AG08395 (cell line): ENCODE measurements at places on chromosomes 6 and 20.

DNA sequence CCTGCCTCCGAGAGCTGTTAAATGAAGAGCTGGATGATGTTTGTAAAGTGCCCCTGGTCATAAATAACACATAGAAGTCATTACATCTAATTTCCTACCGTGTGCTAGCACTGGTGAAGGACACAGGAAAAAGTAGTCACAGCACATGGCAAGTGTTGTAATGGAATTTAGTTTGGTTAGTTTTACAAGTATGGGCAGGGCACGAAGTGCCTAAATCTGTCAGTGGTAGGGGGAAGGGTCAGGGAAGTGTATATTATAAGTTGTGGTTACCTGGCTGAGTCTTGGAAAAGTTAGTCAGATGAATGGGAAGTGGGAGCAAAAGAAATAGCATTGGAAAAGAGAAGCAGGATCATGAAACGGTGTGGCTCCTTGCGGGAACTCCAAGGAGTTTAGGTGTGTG is 1.6 kb downstream of the RIPPLY2 start:
- DNase-seq: no peak

DNA sequence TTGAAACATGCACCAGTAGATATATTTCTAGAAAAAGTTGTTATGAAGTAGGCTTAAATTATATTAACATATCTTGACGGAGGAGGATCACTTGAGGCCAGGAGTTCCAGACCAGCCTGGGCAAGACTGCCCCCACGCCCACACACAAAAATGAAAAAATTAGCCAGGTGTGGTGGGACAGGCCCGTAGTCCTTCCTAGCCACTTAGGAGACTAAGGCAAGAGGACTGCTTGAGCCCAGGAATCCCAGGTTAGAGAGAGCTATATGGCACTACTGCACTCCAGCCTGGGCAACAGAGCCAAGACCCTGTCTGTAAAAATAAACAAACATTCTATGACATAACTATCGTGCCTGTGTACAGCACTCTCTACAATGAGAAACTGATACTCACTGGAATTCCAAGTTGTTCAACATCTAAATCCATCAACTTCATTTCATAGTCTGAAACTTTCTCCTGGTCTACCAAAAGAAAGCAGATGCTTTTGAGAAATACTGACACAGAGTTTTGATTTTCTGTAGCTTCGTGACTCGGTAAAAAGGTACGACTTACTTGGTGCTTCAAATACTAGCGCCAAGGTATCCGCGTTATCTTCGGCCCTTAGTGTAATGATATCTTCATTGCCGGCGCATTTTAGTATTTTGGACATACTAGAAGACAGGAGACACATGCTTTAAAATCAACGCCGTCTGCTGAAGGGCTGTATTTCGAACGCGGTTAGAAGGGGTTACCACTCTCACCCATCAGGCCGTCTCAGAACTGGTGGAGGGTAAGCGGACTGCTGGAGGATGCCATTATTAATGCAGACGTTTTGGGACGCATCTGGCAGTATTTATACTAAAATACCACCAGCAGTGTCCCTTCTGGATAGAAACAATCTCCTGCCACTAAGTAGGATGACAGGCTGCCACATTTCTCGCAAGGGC is 1.3 kb downstream of the PCNA start:
- DNase-seq: no peak

GRCh38 chr6:140897349-140897748 is 1235.4 kb upstream of the GJE1 start:
- DNase-seq: no peak

- no peak for DNase-seq
Measured at GRCh38 chr20:22371843-22372242, 212.5 kb downstream of the FOXA2 start.

DNA sequence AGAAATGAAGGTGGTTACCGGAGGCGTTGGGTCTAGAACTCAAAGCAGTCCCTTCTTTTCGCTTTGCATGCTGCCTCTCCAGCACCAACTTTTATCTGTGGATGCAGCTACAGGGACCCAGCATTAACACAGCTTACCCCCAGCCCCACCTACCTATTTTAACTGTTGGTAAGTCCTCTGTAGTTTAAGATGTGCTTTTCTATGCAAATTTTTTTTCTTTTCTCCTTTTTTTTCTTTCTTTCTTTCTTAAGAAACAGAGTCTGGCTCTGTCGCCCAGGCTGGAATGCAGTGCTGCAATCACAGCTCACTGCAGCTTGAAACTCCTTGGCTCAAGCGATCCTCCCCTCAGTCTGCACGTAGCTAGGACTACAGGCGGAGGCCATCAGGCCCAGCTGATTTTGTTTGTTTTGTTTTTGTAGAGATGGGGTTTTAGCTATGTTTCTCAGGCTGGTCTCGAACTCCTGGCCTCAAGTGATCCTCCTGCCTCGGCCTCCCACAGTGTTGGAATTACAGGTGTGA is 6.5 kb upstream of the USP45 start:
- peak; percentile 17 for DNase-seq

DNA sequence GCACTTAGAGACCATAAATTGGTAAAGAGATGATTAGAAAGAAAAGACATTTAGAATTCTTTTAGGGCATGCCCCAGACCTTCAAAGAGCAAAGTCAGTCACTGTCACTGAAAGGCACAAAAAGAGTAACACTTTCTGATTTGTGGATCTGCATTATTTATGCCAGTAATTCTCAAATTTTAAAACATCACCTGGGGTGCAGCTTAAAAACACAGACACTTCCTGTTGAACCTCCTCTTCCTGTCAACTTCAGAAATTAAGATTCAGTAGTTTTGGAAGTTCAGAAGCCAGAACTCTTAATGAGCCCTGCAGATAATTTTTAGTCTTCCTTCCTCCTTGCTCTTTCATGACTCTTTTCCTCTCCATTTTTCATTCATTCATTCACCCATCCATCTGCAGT is 137.5 kb downstream of the NRN1 start:
- DNase-seq: no peak

DNA sequence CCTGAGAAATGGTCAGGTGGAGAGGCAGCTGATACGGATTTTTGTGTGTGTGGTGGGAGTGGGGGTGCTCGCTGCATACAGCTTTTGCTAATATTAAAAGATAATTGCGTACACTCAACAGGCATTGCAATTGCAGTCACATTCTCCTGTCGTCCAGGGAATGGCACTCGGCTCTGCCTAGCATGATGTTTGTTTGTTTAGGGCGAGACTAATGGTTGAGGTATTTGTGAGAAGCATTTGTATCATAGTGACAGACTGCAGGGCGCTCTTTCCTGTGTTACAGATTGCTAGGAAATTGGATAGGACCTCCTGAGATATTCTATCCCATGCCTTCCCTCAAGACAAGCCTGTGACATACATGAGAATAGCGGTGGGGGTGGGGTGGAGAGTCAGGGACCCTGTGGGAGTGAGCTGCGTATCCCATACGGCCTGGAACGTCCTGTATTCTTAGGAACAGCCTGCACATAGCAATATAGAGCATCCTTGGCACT is 207.4 kb downstream of the SOX4 start:
- DNase-seq: peak; percentile 8

DNA sequence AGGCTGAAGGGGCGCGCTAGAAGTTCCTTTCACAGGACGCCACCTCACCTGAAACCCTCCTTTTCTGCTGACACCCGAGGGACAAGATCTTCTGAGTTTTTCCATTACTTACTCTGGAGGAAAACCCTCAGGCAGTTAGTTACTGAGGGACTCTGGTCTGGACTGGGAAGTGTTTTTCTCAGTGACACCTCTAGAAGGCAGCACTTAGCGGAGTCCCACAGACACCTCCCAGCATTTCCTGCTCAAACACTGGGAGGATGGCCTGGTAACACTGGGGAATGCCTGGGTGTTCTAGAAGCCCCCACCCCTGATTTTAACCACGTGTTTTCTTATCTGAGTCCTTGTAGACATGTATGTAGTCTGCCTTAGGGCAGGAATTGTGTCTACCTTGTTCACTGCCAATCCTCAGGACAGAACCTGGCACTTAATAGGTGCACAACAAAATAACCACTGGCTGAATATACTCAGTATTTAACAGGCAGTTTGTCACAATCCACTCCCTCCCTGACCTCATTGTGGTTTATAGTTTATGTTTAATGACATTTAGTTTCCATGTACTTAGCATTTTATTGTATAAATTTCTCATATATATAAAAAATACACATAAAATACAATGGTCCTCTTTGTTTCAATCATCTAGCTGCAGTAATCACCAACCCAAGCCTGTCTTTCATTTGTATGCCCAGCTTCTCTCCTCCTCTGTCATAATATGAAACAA is 4.8 kb downstream of the GSTA3 start:
- DNase-seq: no peak

- DNase-seq: peak; percentile 24
Measured at GRCh38 chr20:18738055-18738454, 75.5 kb upstream of the SCP2D1 start.

- peak; percentile 75 for DNase-seq
Measured at GRCh38 chr6:28657769-28658465, 132.2 kb downstream of the GPX5 start.

GRCh38 chr6:138404666-138405337 is 779 bp downstream of the HEBP2 start:
- DNase-seq: peak; percentile 24

DNA sequence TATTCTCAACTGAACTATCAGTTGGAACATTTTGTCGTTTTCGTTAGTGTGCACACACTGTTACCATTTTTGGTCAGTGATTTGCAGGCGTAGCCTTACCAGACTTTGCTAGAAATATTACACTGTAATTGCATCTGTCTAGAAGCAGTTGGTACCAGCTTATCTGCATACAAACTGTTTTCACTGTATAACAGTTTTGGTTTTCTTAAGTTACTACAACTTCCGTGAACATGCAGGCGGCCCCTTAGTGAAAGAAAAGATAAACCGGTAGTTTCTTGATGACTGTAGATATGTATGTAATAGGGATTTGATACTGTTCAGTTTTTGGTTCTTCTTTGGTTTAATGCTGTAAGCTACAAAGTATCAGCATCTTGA is 1.3 kb downstream of the DSTN start:
- DNase-seq: no peak

GRCh38 chr6:41451039-41451438 is 95.1 kb upstream of the FOXP4 start:
- no peak for DNase-seq

DNA sequence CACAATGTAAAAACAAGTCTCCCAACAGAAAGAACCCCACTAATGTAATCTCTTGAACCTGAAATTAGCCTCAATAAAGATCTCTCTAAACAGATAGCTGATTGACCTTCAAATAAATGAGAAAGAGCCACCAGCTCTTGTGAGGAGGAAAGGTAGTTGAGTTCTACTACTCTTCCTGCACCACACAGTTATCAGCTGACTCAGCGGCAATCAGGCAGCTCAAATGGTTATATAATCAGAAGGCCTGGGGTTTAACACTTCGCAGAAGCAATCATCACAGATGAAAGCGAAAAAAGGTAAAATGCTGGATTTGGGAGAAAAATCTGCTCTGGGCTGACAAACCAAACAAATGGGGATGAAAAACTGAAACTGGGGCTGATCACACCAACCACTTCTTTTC is 91.8 kb downstream of the CHD6 start:
- no peak for DNase-seq

DNA sequence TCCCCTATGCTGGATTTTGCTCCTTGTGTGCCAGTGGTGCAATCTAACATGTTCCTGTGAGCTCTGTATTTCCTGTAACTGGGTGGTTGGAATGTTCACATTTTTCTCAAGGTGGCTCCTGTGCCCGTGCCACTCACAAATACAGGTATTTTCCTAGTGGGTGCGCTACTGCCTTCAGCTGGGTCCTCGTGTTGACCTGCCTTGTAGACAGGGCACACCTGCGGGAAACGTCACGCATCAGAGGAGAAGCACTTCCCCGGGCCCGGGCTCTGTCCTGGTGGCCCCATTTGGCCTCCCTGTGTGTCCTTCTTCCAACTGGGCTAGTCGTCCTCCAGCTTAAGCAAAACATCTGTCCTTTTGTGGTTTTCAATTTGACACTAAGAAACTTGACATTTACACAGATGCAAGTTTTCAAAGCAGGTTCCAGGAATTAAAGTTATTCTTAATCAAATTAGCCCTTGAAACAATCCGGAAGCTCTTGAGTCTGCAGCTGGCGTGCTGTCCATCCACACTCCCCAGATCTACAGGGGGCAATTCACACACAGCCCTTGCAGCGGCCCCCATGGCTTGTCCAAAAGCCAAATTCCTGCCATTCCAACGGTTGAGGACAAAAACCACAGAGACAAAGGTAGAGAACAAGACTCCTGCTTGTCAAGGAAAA is 275.1 kb downstream of the CDC5L start:
- DNase-seq: no peak

DNA sequence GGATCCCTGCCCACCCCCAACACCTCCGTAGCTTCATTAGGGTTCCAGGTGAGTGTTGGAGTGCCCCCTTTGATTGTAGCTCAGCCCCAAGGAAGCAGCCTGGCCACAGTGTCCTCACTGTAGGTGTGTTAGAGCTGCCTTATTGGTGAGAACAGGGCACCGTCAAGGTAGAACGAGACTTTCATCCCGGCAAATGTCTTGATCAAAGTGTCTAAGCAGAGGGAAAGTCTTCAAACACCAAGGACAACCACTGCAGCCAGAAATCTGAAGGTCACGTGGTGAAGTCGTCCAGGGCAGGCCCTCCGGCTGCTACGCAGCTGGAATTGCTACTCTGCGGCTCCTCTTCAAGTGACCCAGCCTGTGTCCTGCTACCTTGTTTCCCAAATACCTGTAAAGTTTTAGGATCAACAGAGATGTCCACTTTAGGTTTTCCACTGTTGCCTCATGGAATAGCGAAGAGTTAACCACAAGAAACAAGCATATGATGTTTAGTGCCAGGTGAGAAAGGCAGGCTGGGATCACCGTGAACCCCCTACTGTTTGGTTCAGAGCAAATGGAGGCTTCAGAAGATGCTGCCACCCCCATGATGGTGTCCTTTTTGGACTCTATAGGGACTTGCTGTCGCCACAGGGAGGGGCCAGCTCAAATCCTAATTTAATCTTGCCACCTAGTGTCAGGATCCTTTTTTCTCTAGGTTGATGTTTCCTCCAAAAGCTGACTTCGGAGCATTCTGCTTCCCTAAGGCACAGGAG is 1.7 kb upstream of the DLL1 start:
- DNase-seq: peak; percentile 44

- no peak for DNase-seq
Measured at GRCh38 chr6:91291071-91291470, 704.2 kb upstream of the MAP3K7 start.

DNA sequence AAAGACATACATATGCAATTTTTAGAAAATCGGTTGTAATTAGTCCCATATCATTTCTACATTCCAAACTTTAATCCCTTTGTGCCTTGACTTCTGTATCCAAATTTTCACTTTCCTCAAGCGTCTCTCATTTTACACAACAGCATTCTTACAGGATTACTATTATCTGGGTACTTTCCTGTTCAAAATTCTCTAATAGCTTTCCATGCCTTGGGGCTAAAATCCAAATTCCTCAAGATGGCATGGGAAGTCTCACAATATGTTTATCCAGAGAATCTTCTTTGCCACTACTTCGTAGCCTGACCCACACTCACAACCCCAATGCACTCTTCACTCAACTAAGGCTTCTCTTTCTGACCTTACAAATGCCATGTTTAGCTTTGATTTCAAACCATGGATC is 125.0 kb downstream of the TBX18 start:
- DNase-seq: no peak

GRCh38 chr6:102313699-102314098 is 920.2 kb downstream of the GRIK2 start:
- DNase-seq: no peak
